ENCODE measurements at places on chromosomes 16 and 17.

- DNase-seq = no peak
Observed at GRCh38 chr17:56832446-56832845, 1.3 kb downstream of the C17orf67 start.

- DNase-seq = no peak
Observed at GRCh38 chr16:88911136-88911945, 44.9 kb upstream of the PABPN1L start.

DNA sequence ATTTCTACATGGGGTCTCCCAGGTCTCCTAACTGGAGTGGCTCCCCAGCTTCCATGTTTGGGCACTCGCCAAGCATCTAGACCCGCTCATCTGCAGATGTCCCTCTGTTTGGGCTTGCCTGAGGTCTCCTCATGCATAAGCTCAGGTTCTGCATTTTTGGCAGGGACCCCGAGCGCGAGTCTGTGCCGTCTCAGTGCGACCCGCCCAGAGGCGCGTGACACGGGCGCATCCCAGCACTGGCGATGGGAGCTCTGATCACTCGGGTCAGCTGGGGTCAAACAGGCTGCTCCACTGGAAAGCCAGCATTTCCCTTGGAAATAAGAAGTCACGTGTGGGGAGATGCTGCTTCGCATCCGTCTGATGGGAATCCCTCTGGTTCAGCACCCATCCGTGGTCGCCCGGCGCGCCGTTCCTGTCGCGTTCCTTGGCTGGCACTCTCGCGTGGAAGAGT, 56.9 kb upstream of the FASN start:
- no peak for DNase-seq

- DNase-seq = peak; percentile 79
Observed at GRCh38 chr17:17765359-17766076, 71.3 kb downstream of the SREBF1 start.

DNA sequence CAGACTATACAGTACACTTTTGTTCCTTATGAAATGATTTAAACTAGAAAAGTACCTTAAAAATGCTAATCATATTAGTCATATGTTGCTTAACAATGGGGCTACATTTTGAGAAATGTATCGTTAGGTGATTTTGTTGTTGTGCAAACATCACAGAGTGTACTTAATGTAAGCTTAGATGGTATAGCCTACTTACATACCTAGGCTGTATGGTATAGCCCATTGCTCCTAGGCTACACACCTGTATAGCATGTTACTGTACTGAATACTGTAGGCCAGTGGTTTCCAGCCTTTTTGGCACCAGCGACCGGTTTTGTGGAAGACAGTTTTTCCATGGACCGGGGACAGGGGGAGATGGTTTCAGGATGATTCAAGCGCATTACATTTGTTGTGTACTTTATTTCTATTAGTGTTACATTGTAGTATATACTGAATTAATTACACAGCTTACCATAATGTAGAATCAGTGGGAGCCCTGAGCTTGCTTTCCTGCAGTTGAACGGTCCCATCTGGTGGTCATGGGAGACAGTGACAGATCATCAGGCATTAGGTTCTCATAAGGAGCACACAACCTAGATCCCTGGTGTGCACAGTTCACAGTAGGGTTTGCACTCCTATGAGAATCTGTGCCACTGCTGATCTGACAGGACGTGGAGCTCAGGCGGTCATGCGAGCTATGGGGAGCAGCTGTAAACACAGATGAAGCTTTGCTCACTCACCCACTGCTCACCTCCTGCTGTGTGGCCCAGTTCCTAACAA, 35.0 kb upstream of the MRC2 start:
- no peak for DNase-seq

Data from NCI-H524 (cell line).